ENCODE measurements at places on chromosomes 5 and 9. TPM values are rescaled to one million over a fixed set of nuclear protein-coding genes. Genes with fewer than 3 reads are reported as not detected.
A peak's percentile ranks its signal among the peaks of the same experiment; 100 is the strongest.

- no peak overlapping the region for H3K27ac ChIP-seq
- H3K4me3 ChIP-seq = no peak overlapping the region
- no peaks in the 10 kb centered on the region for H3K4me1 ChIP-seq
- H3K27me3 ChIP-seq = no peaks in the 10 kb centered on the region
Observed at GRCh38 chr9:31582561-31582960, 801.9 kb upstream of the ACO1 start.

The KIF12 gene
- not detected for total RNA-seq

GRCh38 chr5:36703245-36703860 is 96.9 kb downstream of the SLC1A3 start:
- no peak overlapping the region for H3K4me3 ChIP-seq
- no peaks in the 10 kb centered on the region for H3K27me3 ChIP-seq
- DNase-seq = peak; percentile 53
- peak overlapping the region; percentile 68 for H3K27ac ChIP-seq

GRCh38 chr5:68433526-68433922 is 218.0 kb downstream of the PIK3R1 start:
- H3K27me3 ChIP-seq = no peaks in the 10 kb centered on the region
- no peaks in the 10 kb centered on the region for H3K36me3 ChIP-seq
- H3K27ac ChIP-seq = peak overlapping the region; percentile 78

The ANKRD34B gene
- not detected for total RNA-seq

DNA sequence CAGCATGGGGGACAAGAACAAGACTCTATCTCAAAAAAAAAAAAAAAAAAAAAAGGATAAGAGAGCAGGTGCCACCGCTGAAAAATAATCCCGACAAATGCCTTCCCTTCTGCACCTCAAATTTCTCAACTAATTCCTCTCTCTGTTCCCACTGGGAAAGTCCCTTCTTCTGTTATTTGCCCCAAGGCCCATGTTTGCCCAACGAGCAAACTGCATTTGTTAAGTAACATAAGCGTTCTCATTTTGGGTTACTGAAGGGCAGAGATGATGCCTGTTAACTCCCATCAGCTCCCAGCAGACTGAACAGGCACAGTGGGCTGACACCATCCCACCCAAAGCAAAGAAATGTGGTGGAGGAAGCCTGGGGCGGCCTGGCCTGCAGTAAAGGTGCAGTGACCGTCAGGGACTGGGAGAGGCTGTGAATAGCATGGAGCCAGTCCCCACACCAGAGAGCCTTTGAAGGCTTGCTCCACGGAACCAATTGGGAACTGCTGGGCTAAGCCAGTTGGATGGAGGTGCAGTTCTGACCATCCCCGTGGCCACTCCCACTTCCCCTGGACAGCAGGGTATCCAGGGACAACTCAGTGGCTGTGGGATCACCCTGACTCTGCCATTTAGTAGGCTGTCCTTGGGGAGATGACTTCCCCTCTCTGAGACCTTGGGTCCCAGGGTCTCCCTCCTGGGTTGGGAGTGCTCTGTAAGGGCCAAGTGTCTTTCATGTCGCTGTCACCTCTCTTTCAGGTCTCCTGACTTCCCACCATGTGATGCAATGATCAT is 149.7 kb upstream of the IER5L start:
- peaks cover 21% of the 10 kb centered on the region for H3K4me1 ChIP-seq
- H3K4me3 ChIP-seq = no peak overlapping the region
- DNase-seq = no peak
- peak overlapping the region; percentile 74 for H3K27ac ChIP-seq
- no peaks in the 10 kb centered on the region for H3K36me3 ChIP-seq

DNA sequence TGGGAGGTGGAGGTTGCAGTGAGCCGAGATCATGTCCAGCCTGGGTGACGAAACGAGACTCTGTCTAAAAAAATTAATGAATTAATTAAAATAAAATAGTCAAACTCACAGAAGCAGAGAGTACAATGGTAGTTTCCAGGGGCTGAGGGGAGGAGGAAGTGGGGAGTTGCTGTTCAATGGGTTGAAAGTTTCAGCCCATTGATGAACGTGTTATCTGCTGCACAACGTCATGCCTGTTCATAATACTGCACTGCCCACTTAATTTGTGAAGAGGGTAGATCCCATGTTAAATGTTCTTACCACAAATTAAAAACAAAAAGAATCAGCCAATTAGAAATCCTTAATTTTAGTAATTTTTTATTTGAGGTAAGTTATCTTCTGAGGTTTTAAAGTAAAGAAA is 16.4 kb upstream of the RUFY1 start:
- DNase-seq = no peak
- H3K27ac ChIP-seq = no peak overlapping the region
- H3K36me3 ChIP-seq = no peaks in the 10 kb centered on the region
- H3K4me1 ChIP-seq = peaks cover 7% of the 10 kb centered on the region
- no peak overlapping the region for H3K4me3 ChIP-seq
- no peaks in the 10 kb centered on the region for H3K27me3 ChIP-seq

- H3K27me3 ChIP-seq = no peaks in the 10 kb centered on the region
- peak overlapping the region; percentile 57 for H3K27ac ChIP-seq
- H3K4me1 ChIP-seq = peaks cover 21% of the 10 kb centered on the region
- no peak for DNase-seq
- H3K36me3 ChIP-seq = no peaks in the 10 kb centered on the region
Observed at GRCh38 chr5:172931001-172931536, 28.2 kb upstream of the RPL26L1 start.

Measured in heart right ventricle (tissue), 16 donors.